Activated CD4-positive, alpha-beta T cell treated with anti-CD3 and anti-CD28 coated beads, Interleukin-2, amount 10 ng/mL, durations not matched to agents 7 days and 5 days (primary cell): ENCODE measurements at places on chromosomes 12 and 14. TPM values are rescaled to one million over a fixed set of nuclear protein-coding genes. Genes with fewer than 3 reads are reported as not detected.

DNA sequence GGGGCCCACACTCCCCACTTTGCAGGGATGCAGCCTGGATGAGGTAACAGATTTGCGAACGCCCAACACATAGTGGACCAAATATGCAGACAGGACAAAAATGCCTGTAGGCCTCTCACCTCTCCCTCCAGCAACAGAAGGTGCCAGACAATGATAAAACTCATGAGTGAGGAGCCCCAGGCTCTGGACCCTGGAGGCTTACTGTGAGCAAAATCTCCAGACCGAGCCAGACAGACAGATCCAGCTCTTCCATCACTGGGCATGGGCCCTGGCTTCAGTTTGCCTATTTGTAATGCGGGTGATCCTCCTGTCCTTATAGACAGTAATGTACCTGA, 42.3 kb downstream of the IRF2BPL start:
- no peak overlapping the region for H3K4me3 ChIP-seq
- H3K4me1 ChIP-seq, result peaks cover 23% of the 10 kb centered on the region
- peaks cover 3% of the 10 kb centered on the region for H3K36me3 ChIP-seq
- no peaks in the 10 kb centered on the region for H3K27me3 ChIP-seq
- no peak for DNase-seq
- no peak overlapping the region for H3K27ac ChIP-seq

- H3K36me3 ChIP-seq, result no peaks in the 10 kb centered on the region
- H3K4me1 ChIP-seq, result no peaks in the 10 kb centered on the region
- no peak overlapping the region for H3K4me3 ChIP-seq
Measured at GRCh38 chr14:28375295-28375694, 391.3 kb upstream of the FOXG1 start.

DNA sequence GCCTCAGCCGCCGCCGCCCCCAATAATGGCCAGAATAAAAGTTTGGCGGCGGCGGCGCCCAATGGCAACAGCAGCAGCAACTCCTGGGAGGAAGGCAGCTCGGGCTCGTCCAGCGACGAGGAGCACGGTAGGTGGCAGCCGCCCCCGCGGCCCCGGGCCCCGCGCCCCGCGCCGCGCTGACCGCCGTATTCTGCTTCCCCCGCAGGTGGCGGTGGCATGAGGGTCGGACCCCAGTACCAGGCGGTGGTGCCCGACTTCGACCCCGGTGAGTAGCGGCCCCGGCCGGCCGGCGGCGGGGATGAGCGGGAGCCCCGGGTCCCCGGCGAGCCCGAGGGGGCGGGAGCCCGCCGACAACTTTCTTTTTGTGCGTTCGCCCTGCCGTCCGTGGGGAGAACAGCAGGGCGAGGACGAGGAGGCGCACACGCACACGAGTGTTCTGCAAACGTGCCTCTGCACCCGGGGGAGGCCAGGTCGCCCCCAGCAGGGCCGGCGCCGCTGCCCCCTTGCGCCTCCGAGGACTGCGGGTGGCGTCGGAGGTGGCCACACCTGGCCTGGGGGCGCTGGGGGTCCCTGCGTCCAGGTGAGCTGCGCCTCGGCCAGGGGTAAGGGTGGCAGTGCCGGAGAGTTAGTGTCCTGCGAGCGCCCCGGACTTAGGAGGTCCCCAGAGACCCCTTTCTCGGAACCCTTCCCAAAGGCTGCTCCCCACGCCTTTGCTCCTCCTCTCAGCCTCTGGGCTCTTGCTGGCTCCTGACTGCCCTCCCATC, 794 bp downstream of the RCOR1 start:
- peak overlapping the region; percentile 76 for H3K4me3 ChIP-seq
- peaks cover 2% of the 10 kb centered on the region for H3K27me3 ChIP-seq
- peaks cover 25% of the 10 kb centered on the region for H3K4me1 ChIP-seq
- DNase-seq, result peak; percentile 67

DNA sequence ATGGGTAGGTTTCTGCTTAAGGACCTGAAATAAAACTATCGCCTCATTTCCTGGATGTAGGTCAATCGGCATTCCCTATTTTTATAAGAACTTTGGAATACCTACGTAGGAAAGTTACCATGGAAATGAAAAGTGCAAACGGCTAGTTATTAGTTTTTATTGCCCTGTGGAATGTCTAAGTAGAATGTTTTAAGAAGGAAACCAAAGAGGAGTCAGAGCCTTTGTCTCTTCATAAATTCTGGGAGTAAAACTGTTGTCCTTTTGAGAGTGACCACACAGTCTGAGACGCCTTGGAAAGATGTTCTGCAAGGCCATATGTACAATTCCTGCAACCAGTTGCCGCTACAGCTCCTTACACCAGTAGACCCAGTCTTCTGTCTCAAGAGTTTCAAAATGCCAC, 176.0 kb upstream of the SEL1L start:
- DNase-seq, result no peak
- H3K4me1 ChIP-seq, result no peaks in the 10 kb centered on the region

GRCh38 chr12:82383930-82384552, 25.7 kb downstream of the METTL25 start:
- H3K27me3 ChIP-seq, result no peaks in the 10 kb centered on the region
- H3K27ac ChIP-seq, result no peak overlapping the region
- H3K4me3 ChIP-seq, result no peak overlapping the region
- H3K4me1 ChIP-seq, result no peaks in the 10 kb centered on the region

- DNase-seq, result no peak
- H3K27me3 ChIP-seq, result no peaks in the 10 kb centered on the region
- H3K27ac ChIP-seq, result no peak overlapping the region
- H3K4me3 ChIP-seq, result no peak overlapping the region
Measured at GRCh38 chr12:88451205-88451604, 129.1 kb downstream of the KITLG start.

DNA sequence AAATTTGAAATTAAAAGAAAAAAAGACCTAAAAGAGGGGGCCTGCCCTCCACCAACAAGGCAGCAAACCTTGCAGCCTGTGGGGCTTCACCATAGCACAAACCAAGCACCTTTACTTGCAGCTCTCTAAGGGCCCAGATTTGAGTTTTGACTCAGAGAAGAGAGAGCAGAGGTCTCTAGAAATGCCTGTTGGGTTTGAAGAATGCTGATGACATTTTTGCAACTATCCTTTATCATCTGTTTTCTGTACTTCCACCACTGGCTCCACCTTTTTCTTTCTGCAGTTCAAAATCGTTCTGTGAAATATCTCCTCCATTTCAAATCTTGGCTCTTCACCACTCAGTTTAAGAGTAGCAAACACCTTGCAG, 83.8 kb upstream of the HMGA2 start:
- no peak for DNase-seq
- peaks cover 11% of the 10 kb centered on the region for H3K4me1 ChIP-seq
- H3K27me3 ChIP-seq, result peaks cover 30% of the 10 kb centered on the region
- no peaks in the 10 kb centered on the region for H3K36me3 ChIP-seq
- H3K27ac ChIP-seq, result peak overlapping the region; percentile 78

DNA sequence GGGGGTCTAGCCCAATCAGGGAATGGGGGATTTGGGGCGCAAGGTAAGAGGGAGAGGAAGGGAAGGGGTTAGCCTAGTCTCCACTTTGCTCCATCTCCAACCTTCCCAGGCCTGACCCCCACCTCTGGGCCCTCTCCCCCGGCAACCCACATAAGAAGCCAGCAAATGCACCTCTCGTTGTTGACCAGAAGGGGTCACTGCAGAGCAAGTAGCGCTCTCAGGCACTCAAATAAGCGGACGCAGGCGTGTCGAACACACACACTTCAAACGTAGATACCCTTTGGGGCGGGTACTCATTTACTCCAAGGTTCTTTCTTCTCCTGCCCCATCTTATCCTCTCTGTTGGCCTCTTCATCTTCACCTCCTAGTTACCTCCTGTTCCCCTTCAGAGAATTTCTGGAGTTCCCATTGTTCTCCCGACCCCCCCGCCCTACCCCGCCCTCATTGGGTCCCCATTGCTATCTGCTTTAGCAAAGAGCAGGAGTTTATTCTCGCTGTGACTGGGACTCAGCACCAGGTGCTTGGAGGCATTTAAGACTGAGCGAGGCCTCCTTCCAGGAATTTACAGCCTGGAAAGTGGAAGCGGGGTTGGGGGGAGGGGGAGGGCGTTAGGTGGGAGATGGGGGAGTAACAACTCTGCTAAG, 1.5 kb upstream of the SRRM4 start:
- H3K4me1 ChIP-seq, result no peaks in the 10 kb centered on the region
- no peak overlapping the region for H3K4me3 ChIP-seq
- H3K27ac ChIP-seq, result no peak overlapping the region
- H3K36me3 ChIP-seq, result no peaks in the 10 kb centered on the region
- DNase-seq, result peak; percentile 20
- peaks cover 21% of the 10 kb centered on the region for H3K27me3 ChIP-seq

GRCh38 chr12:58161773-58162172, 220.4 kb downstream of the ATP23 start:
- no peaks in the 10 kb centered on the region for H3K36me3 ChIP-seq
- H3K27me3 ChIP-seq, result no peaks in the 10 kb centered on the region
- no peak for DNase-seq
- H3K4me1 ChIP-seq, result no peaks in the 10 kb centered on the region
- H3K4me3 ChIP-seq, result no peak overlapping the region

GRCh38 chr14:65720171-65720570, 307.6 kb downstream of the FUT8 start:
- no peaks in the 10 kb centered on the region for H3K27me3 ChIP-seq
- DNase-seq, result no peak
- H3K4me3 ChIP-seq, result no peak overlapping the region
- no peak overlapping the region for H3K27ac ChIP-seq
- H3K36me3 ChIP-seq, result peaks cover 75% of the 10 kb centered on the region
- H3K4me1 ChIP-seq, result peaks cover 29% of the 10 kb centered on the region

DNA sequence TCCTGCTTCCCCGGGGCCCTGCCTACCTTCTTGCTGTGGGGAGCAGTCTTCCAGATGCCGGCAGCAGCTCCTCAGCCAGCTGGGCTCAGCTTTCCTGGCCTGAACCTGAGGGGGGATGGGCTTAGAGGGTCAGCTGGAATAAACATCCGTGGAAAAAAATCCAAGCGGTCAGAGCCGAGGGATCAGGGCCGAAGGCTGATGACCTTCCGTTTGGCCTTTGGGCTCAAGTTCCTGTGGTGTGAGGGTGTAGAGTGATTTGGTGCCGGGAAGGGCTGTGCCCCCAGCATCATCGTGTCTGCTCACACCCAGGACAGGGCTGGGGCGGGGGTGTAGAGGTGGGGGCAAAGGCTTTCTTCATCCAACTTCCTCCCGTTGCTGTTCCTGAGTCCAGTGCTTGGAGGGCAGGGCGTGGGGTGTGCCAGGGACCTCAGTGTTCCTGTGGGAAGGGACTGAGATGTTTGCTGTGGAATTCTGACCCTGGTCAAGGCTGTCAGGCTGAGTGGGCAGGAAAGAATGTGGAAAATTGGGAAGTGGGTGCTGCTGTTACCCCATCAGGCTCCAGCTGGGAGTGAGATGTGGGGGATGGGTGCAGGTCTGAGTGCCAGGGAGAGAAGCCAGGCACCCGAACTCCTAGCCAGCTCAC, 2.6 kb downstream of the SMIM41 start:
- H3K36me3 ChIP-seq, result peaks cover 8% of the 10 kb centered on the region
- no peak for DNase-seq
- peaks cover 1% of the 10 kb centered on the region for H3K27me3 ChIP-seq

DNA sequence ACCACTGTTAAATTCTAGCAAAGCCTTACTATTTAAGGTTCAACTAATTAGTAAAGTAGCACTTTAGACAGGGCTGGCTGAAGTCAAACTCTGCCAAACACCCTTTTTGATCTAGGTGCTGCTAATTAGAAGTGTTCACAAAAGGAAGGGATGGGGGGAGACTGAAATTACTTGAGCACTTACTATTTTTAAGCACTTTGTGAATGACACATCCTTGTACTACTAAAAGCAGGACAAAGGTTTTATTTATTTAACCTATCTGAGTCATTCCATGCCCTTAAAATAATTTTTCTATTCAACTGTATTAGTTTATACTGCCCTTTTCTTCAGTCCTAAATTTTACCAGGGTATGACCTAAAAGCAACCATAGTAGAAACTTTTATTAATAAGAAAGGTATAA, 20.1 kb downstream of the MBIP start:
- no peak overlapping the region for H3K4me3 ChIP-seq
- DNase-seq, result no peak
- no peaks in the 10 kb centered on the region for H3K27me3 ChIP-seq
- peaks cover 39% of the 10 kb centered on the region for H3K36me3 ChIP-seq

- H3K4me1 ChIP-seq, result peaks cover 23% of the 10 kb centered on the region
- H3K36me3 ChIP-seq, result peaks cover 38% of the 10 kb centered on the region
- H3K4me3 ChIP-seq, result no peak overlapping the region
- H3K27ac ChIP-seq, result peak overlapping the region; percentile 21
- H3K27me3 ChIP-seq, result no peaks in the 10 kb centered on the region
Measured at GRCh38 chr12:68131867-68132414, 27.6 kb downstream of the IFNG start.

- H3K4me3 ChIP-seq, result no peak overlapping the region
- no peak for DNase-seq
- no peaks in the 10 kb centered on the region for H3K4me1 ChIP-seq
- H3K27ac ChIP-seq, result no peak overlapping the region
- H3K27me3 ChIP-seq, result peaks cover 30% of the 10 kb centered on the region
- no peaks in the 10 kb centered on the region for H3K36me3 ChIP-seq
Measured at GRCh38 chr12:13007496-13008233, 7.6 kb upstream of the HEBP1 start.

RPS6KL1 gene
- 4.5 TPM for total RNA-seq

MYF5 gene
- total RNA-seq, result not detected

NRL gene
- total RNA-seq, result 3.1 TPM

IKZF4 gene
- 17.4 TPM for total RNA-seq

LBHD2 gene
- total RNA-seq, result not detected

TCL1A gene
- not detected for total RNA-seq

KRT72 gene
- 12.3 TPM for total RNA-seq

OR6C2 gene
- total RNA-seq, result not detected

NUAK1 gene
- total RNA-seq, result not detected
